Smooth muscle cell of the pulmonary artery (primary cell): ENCODE measurements at places on chromosomes 1 and 21. TPM values are rescaled to one million over a fixed set of nuclear protein-coding genes. Genes with fewer than 3 reads are reported as not detected.

The DAB1 gene
- total RNA-seq: 0.07 and 0.13 TPM in 2 replicates

The PLD5 gene
- total RNA-seq: 0.07 TPM in 1 of 2 replicates, not detected in the other

The ADORA1 gene
- total RNA-seq: 0.65 and 0.96 TPM in 2 replicates

The ATP5PF gene
- total RNA-seq: 37.1 and 52.0 TPM in 2 replicates

The C1orf226 gene
- total RNA-seq: 0.07 and 0.13 TPM in 2 replicates
